ENCODE measurements at places on chromosomes 11 and 22. TPM values are rescaled to one million over a fixed set of nuclear protein-coding genes. Genes with fewer than 3 reads are reported as not detected.

The LIMK2 gene
- polyA plus RNA-seq = 11.7 TPM

The C11orf21 gene
- polyA plus RNA-seq = 0.62 TPM

The DKK3 gene
- polyA plus RNA-seq = 7.8 TPM

The KRTAP5-8 gene
- not detected for polyA plus RNA-seq

The DEUP1 gene
- polyA plus RNA-seq = not detected

The ACRV1 gene
- not detected for polyA plus RNA-seq

The APOL4 gene
- 6.1 TPM for polyA plus RNA-seq

The OR5L2 gene
- polyA plus RNA-seq = not detected

The OR52H1 gene
- polyA plus RNA-seq = not detected
